ENCODE measurements at places on chromosomes 1 and 21.

DNA sequence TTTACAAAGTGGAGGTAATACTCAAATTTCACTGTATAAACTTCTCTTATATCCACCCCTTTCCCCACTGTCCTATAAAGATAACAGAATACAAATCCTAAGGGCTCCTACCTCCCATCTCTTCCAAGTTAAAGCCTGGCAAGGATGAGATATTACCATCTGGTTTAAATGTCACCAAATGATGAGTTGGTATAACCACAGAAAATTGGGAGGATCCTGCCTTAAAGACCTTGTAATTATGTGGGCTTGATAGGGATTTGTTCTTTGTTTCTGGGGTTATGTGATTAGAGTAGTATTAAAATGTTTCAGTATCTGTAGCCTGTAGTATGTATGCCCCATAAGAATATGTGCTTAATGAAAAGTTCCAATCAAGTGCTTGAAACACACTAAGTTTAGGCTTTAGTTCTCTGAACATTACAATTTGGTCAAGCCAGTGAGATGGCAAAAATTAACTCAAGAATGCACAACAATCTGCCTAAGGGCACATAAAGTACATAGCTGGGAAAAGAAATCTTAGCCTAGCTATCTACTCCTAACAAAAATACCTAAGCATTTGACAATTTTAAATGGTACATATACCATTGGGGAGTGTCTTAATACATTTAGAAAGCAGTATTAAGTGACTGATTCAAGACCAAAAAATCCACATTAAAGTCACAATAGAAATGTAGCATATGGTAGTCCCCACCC lies 14.0 kb downstream of the KDM5B start:
- DNase-seq = no peak

- DNase-seq = no peak
Observed at GRCh38 chr1:241574154-241574553, 42.0 kb downstream of the KMO start.

GRCh38 chr1:96544831-96545221 lies 176.8 kb upstream of the PTBP2 start:
- no peak for DNase-seq

GRCh38 chr1:47940779-47941178 lies 56.4 kb downstream of the TRABD2B start:
- DNase-seq = no peak

DNA sequence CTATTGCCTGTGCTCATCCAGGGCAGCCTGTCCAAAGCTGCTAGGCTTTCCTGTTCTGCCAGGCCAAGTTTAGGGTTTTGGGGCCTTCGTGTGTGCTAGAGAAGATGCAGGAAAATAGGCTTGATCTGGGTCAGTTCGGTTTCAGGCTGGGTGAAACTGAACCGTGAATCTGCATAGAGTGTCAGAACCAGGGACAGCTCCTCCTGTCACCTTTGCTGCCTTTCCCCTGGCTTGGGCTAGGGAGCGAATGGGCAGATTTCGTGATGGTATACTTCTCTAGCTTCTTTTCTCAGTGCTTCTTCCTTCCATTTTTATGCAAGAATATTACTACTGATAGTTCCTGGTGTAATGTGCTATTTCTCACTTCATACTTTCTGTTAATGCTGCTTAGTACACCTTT lies 6.0 kb upstream of the AGO1 start:
- no peak for DNase-seq

GRCh38 chr1:166907763-166908162 lies 31.7 kb upstream of the TADA1 start:
- DNase-seq = no peak

- peak; percentile 89 for DNase-seq
Observed at GRCh38 chr1:24717887-24718650, 27.2 kb upstream of the CLIC4 start.

DNA sequence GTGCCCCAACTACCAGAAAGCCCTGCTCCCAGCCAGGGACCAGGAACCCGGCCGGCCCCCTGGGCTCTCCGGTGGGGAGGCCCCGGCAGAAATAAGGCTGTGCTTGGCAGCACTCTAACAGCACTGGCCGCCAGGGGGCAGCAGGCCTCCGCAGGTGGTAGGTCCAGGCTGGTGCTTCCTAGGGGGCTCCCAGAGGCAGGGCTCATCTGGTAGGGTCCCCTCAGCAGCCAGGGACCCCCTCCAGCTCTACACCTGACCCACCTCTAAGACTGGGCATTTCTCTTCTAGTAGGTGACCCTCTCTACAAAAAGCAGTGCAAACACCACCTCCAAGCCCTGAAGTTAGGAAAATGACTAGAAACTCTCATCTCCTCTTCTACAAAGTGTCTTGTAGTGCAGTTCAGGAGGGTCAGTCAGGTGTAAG lies 85.6 kb downstream of the STUM start:
- peak; percentile 35 for DNase-seq

GRCh38 chr1:54606096-54606989 lies 17.0 kb downstream of the FAM151A start:
- DNase-seq = no peak

GRCh38 chr1:28602536-28603439 lies 10.7 kb downstream of the RAB42 start:
- peak; percentile 44 for DNase-seq

GRCh38 chr21:44550807-44551206 lies 498 bp downstream of the KRTAP10-2 start:
- no peak for DNase-seq

Data from substantia nigra (tissue), 51 donors.